Fibroblast of gingiva (primary cell): ENCODE measurements at places on chromosomes 7 and 10.

GRCh38 chr10:3272300-3272699 lies 99.7 kb upstream of the PITRM1 start:
- no peak for DNase-seq

GRCh38 chr10:61835069-61835945 lies 66.2 kb upstream of the ARID5B start:
- DNase-seq = peak; percentile 76

DNA sequence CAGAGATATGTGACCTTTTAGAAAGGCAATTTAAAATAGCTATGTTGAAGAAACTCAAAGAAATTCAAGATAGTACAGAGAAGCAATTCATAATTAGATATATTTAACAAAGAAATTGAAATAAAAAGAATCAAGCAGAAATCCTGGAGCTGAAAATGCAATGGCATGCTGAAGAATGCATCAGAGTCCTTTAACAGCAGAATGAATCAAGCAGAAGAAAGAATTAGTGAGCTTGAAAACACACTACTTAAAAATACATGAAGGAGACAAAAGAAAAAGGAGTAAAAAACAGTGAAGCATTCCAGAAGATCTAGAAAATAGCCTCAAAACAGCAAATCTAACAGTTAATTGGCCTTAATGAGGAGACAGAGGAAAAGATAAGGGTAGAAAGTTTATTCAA lies 20.0 kb downstream of the ZPBP start:
- DNase-seq = no peak

DNA sequence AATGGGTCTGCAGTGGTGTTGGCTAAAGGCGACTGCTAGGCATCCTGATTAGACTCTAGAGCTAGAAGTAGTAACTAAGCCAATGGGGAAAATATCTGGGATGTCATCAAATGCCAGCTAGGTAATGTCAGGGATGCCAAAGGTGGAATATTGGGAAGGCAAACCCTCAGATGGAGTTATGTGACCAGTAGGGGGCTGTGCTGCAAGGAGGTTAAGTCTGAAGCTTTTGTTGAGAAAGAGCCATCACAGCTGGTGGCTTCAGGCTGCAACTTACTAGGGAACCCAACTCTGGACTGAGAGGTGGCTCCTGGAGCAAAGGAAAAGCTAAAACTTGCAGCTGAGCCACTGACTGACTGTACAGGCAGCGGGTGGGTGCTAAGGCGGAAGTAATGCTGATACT lies 576.9 kb upstream of the GHITM start:
- no peak for DNase-seq

DNA sequence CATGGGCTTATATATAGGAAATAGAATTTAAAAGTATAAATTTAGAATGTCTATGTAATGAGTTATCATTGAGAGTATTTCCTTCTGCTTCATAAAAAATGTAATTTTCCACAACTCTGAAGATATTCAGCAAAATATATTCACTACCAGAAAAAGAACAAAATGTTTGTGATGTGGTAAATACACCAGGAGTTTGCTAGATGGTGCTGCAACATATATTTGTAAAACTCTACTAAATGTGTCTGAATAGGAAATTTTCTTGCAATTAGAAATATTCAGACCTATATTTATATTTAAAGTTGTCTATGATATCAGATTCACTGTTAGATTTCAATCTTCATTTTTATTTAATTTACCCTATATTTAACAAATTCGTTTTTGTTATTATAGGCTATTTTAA lies 201.1 kb downstream of the PPP1R3A start:
- DNase-seq = no peak

- DNase-seq = no peak
These were observed 32.9 kb downstream of the AUTS2 start for GRCh38 chr7:69631131-69631530.

- DNase-seq = no peak
These were observed 103.1 kb upstream of the DGKB start for GRCh38 chr7:15005672-15006071.

GRCh38 chr7:91411060-91411459 lies 146.8 kb downstream of the FZD1 start:
- DNase-seq = peak; percentile 42

GRCh38 chr7:111954474-111955381 lies 251.5 kb downstream of the DOCK4 start:
- no peak for DNase-seq

DNA sequence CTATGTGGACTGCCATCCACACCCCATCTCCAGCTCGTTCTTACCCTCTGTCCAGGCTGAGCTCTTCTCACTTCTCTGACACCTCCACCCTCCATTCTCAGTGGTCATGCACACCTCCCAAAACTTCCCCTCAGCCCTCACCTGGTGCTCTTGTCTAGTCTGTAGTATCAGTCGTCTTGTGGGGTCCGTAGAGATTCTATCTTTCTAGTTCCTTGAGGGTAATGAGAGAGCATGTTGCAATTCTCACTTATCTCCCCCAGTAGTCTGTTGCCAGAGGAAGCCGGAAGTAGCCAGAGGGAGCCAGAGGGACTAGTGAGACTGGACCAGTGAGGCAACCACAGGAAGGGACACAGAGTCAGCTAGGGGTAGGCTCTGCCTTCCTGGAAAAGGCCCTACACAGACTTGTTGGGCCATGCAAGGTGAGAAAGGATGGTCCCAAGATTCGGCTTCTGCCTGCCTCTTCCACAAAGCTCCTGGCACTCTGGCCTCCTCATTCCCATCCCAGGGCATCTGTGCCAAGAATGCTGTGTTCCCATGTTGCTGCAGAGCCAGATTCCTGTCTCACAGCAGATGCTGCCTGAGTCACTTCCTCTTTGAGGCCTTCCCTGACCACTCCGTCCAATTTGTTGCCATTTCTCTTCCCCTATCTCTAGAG lies 50.6 kb upstream of the DUSP5 start:
- peak; percentile 69 for DNase-seq

GRCh38 chr10:84075226-84076046 lies 63.9 kb upstream of the GHITM start:
- DNase-seq = no peak

GRCh38 chr10:68471586-68472408 lies at the start of gene DNA2:
Gene DNA2, minus strand, starts transcription at chr10:68471973. Its CDS starts 109 bp downstream, at chr10:68471864.
- DNase-seq = peak; percentile 25

- no peak for DNase-seq
These were observed 10.9 kb downstream of the GPR37 start for GRCh38 chr7:124754576-124755268.

- DNase-seq = no peak
These were observed 262.1 kb downstream of the CREB5 start for GRCh38 chr7:28674359-28674782.
